ENCODE measurements at places on chromosomes 11 and 22.
A peak's percentile ranks its signal among the peaks of the same experiment; 100 is the strongest.

GRCh38 chr11:45935349-45936064, 13.1 kb downstream of the LARGE2 start:
- no peak for DNase-seq

DNA sequence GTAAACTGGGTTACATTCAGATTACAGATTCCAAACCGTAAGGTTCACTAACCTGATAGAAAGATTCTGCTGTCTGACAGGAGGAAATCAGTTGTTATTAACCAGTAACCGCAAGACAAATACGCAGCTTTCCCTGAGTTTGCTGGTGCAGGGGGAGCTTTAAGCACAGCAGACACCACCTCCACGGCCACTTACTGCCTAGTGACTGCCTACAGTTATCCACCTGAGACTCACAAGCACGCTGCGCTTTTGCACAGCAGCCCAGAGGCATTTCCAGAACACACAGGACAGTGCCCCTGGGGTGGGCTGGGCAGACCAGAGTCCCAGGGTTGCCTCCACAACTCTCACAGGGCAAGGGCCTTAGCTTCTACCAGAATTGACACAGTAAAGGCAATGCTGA, 90.9 kb downstream of the CTTN start:
- DNase-seq = no peak

GRCh38 chr11:102476069-102476468, 23.5 kb upstream of the TMEM123 start:
- DNase-seq = no peak

DNA sequence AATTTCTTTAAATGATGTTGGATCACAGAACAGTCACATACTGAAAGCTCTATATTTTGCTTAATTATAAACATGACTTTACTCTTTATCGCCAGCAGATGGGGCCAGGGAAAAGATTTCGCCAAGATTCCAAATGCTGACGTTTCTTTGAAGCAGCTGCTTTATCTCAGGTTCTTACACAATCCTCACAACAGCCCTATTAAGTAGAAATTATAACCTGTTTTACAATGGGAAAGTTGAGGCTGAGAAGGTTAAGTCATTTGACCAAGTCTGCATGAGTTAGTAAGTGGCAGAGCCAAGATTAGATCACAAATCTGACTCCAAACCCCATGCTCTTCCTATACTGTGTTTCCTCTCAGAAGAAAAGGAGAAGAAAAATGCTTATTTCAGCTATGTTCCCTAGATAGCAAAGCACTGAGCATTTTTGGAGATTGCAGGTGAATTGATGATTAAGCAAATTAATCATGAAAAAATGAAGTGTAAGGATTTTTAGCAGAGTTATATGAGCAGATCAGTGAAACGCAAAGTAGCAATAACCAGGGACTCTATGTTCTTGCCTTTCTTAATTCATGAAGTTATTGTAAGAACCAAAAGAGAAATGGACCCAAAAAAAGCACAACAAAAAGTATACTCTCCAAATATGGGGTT, 79.0 kb downstream of the AASDHPPT start:
- DNase-seq = peak; percentile 30

GRCh38 chr11:48077251-48077650, 96.9 kb downstream of the PTPRJ start:
- no peak for DNase-seq

DNA sequence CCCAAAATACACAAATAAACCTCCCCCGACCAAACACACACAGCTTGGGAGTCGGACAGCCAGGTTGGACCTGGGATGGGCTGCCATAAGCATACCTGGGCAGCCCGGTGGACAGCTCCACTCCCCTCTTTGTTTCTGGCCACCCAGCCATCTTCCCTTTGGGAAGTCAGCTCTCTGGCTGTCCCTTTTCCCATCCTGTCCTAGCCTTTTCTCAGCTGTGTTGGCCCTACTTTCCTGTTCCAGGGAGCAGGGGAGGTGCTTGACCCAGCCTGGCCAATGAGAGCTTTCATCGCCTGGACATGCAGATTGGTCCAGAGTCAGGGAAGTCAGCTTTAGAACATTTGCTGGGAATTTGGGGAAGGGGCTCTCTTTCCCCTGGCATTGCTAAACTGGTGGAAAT, 68.7 kb upstream of the NECTIN1 start:
- no peak for DNase-seq
